Stimulated activated effector memory CD8-positive, alpha-beta T cell treated with anti-CD3 and anti-CD28 coated beads, Interleukin-12 subunit alpha, Interleukin-12 subunit beta, amount 100 ng/mL, for 72 hours (primary cell): ENCODE measurements at places on chromosomes 3 and 15.

DNA sequence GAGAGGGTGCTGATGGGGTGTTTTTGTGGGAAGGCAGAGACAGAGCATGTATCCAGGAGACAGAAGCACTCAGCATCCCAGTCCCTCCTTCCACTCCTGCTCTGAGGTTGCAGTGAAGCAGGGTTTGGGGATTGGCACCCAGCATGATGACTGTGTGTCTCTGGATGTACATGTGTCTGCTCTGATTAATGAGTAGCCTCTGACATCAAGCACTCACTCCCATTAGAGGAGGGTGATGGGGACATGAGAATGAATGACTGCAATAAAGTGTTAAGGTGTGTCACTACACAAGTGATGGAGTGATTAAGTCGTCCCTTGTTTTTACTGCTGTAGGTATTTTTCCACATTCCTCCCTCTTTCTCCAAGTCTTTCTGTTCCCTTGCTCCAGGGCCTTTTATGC is 9.6 kb upstream of the MYZAP start:
- DNase-seq, result no peak

GRCh38 chr15:35465783-35466182 is 80.2 kb downstream of the DPH6 start:
- DNase-seq, result no peak

DNA sequence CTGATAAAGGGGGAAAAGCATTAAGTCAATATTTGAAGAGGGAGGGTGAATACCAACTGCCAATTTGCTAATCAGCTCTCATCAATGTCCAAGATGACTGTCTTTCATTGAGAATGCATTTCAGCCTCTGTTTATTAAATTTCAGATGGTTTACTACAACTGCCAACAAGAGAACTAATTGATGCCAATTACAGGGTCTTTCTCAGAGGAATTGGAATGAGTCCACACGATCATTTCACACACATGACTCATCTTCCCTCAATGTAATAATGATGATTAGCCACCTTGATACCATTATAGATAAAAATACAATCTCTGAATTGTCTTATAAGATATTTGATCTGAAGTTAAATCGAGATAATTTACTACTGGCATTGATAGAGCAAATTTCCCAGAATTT is 1274.4 kb downstream of the ROBO2 start:
- no peak for DNase-seq

DNA sequence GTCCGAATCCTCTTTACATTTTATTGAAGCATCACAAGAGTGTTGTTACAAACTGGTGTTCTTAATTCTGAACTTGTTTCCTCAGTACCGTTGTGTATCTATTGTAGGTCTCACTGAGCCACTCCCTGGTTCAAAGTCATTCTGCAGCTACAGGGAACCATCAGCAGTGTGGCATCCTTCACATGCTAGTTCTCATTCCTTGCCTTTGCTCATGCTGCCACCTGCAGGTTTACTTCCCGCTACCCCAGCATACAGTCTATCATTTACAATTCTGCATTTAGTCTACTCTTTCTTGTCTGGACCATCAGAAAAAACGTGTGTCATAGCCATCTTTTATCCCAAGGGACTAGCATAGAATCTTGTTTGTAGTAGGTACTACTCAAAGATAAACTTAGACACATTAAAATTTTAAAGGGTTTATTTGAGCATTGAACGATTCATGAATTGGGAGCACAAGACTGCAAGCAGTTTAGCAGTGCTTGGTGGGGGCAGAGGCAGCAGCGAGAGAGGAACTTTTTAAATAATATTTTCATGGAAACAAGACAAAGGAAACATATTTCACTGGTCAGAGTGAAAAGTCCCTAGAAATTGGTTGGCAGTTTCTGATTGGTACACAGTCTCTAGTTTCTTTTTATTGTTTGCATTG is 402.1 kb downstream of the CADM2 start:
- no peak for DNase-seq

DNA sequence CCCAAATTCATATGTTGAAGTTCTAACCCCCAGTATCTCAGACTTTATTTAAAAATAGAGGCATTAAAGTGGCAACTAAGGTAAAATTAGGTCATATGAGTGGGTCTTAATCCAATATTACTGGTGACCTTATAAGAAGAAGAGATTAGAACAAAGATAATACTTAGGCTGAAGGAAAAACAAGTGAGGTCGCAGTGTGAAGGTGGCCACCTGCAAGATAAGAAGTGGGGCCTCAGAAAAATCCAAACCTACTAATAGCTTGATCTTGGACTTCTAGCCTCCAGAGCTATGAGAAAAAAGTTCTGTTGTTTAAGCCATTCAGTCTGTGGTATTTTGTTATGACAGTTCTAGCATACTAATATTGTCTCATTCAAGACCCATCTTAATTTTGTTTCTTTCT is 159.9 kb upstream of the PEX5L start:
- DNase-seq, result no peak

GRCh38 chr3:124942613-124943012 is 8.1 kb upstream of the MUC13 start:
- no peak for DNase-seq

DNA sequence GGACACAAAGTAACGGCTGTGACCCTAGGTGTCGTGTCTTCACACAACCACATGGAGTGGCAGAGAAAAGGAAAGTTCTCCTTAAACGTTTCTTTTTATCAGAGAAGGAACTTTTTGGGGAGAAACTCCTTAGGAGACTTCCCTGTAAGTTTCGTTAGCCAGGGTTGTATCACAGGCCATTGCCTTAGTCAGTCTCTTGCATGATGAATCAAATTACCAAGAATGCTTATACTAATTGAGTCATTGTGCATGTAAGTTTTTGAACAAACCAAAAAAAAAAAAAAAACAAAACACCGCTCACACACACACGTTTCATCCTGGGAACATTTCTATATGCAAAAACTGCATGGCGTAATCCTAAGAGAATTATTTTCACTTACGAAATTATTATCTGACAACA is 150.4 kb upstream of the SATB1 start:
- DNase-seq, result no peak

- no peak for DNase-seq
Measured at GRCh38 chr15:69991551-69991980, 106.2 kb downstream of the TLE3 start.

DNA sequence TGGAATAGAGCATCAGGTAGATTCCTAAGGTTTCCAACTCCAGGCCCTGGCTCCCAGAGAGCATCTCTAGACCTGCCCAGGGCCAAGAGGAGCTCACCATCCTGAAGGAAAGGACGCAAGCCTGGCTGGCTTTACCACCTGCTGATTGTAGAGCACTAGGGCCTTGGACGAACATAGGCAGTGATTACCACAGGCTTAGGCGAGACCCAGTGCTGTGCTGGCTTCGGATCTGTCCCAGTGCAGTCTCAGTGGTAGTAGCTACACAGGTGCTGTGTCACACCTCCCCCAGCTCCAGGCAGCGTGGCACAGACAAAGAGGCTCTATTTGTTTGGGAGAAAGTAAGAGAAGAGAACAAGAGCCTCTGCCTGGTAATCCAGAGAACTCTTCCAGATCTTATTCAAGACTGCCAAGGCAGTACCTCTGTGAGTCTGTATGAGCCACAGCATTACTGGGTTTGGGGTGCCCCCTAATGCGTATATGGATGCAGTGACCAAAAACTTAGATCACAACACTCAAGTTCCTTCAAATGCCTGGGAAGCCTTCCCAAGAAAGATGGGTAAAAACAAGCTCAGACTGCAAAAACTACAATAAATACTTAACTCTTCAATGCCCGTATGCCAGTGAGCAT is 25.4 kb downstream of the ISG20 start:
- no peak for DNase-seq

- DNase-seq, result no peak
Measured at GRCh38 chr3:117399311-117400078, 689.9 kb downstream of the TUSC7 start.

- DNase-seq, result no peak
Measured at GRCh38 chr3:169510693-169511010, 152.9 kb downstream of the MECOM start.

DNA sequence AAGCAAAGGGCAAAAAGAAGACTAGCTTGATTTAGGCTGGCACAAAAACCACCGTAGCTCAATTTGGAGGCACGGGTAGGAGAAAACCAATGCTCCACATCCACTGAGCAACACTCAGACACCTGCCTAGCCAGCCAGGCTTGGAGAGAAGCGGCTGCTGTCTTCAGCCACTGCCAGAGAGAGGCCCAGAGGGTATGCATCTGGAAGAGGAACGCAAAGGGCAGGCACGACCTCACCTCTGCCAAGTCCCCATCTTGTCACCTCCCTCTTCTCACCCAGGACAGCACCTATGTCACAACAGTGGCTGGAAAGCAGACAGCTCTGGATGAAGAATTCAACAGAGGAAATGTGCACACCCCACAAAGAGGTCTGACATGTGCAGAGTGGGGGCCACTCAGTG is 93.5 kb downstream of the ADAMTS17 start:
- no peak for DNase-seq

DNA sequence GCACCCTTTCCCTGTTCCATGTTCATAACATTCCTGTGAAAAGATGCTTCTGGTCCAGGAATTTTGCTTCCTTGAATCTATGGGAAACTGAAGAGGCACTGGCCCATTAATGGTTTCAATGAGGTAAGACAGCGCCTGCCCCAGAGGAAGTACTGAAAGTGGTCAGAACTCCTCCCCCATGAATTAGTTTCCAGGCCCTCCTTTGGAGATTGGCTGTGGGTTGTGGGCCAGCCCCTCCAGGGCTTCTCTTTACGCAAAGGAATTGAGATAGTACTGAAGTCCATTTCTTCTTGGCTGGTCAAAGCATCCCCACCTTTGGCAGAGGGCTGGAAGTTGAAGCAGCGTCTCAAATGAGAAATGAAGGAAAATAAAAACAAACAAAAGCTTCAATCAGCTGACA is 175.5 kb downstream of the POLR2M start:
- DNase-seq, result no peak

DNA sequence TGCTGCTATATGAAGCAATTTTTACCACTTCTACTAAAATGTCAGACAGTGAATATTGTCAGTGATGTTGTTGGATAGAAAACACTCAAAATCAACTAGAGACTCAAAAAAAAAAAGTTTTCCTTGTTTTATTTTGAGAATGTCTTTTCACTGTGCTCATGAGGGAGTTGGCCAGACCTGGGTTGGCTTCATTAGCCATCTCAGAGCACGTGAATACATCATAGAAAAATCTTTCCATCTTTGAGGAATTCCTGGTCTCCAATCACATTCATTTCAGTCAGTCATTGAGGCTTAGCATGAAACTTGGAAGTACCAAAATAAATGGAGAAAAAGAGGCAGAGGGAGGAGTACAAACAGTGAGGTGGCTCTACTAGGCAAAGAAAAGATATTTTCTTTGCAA is 57.6 kb upstream of the CMSS1 start:
- no peak for DNase-seq

DNA sequence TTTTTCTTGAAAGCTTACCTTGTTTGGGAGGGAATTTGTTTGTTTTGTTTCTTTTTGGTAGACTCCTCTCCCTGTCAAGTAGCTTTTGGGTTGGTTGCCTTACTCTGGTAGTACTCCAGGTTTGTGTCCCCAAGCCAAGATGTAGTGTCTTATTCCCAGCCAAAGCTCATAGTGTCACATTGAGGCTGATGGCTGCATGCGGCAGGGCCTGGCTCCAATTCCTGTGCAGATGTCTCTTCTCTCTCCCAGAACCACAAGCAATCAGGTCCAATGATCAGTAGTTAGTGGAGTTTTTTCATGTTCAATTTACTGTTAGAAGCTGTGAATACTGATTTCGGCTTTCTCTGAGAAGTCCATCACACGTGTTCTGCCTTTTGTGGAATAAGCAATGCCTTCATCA is 221.1 kb upstream of the THBS1 start:
- no peak for DNase-seq

- no peak for DNase-seq
Measured at GRCh38 chr3:149009732-149010131, 18.4 kb downstream of the GYG1 start.

GRCh38 chr3:70740071-70740470 is 427.6 kb upstream of the MDFIC2 start:
- no peak for DNase-seq

DNA sequence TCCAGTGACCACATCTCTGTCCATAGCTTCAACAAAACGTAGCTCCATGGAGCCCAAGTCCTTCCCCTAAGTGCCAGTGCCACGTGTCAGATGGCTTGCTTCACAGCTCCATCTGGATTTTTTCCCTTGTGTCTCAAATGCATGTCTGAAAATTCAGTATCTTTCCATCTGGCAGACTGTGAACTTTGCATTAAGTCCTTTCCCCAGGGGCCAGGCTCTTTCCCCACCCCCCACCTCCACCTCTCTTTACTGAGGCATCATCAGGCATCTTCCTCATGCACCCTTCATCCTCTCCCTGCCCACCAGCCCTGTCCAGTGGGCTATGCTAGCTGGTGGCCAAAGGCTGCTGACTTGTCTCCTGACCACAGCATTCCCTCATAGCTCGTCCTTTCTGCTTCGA is 53.7 kb downstream of the PDIA5 start:
- DNase-seq, result no peak

DNA sequence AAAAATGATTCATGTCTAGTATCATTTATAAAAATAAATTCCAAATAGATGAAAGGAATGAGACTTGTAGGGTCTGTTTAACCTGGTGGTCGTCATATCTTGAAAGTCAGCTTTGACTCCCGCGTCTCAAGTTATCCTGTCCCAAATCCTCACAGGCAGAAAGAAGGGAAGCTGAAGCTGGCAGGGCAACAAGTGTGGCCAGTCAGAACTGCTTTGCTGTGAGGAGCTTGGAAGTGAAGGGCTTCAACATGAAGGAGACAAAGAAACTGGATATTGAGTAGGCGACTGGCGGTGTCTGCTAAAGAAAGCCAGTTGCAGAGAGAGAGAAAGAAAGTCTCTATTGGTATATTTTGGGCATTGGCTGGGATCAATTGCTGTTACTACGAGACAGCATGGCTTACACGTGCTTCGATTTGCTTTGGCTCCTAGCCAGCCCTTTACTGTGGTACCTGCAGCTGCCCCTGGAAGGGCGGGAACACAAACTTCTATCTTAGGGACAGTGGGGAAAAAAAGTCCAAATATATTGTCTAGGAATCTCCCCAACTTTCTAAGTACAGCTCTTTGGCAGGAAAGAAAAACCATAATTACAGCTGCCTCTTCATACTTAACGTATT is 107.2 kb downstream of the CHST2 start:
- DNase-seq, result no peak

DNA sequence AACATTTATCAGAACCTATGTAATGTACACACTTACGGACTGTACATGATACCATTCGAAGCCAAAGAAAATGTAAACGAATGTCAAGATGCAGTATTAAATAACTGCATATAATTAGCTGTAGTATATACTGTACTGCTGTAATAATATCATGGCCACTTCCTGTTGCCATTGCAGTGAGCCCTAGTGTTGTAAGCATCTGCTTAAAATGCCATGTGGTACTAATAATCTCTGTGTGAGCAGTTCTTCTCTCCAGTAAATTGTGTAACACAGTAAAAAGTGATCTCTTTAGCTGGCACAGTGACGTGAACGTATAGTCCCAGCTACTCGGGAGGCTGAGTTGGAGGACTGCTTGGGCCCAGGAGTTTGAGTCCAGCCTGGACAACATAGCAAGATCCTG is 8.6 kb downstream of the SPG11 start:
- DNase-seq, result no peak

- DNase-seq, result no peak
Measured at GRCh38 chr3:162721736-162722135, 1225.1 kb downstream of the OTOL1 start.
